T-helper 2 cell (primary cell): ENCODE measurements at places on chromosomes 4 and X.

GRCh38 chr4:2886622-2887021 lies 43.0 kb downstream of the ADD1 start:
- no peak for DNase-seq

- no peak for DNase-seq
These were observed 102.3 kb downstream of the LARP1B start for GRCh38 chr4:128163177-128164117.

GRCh38 chrX:5726224-5726623 lies 502.4 kb downstream of the NLGN4X start:
- no peak for DNase-seq

DNA sequence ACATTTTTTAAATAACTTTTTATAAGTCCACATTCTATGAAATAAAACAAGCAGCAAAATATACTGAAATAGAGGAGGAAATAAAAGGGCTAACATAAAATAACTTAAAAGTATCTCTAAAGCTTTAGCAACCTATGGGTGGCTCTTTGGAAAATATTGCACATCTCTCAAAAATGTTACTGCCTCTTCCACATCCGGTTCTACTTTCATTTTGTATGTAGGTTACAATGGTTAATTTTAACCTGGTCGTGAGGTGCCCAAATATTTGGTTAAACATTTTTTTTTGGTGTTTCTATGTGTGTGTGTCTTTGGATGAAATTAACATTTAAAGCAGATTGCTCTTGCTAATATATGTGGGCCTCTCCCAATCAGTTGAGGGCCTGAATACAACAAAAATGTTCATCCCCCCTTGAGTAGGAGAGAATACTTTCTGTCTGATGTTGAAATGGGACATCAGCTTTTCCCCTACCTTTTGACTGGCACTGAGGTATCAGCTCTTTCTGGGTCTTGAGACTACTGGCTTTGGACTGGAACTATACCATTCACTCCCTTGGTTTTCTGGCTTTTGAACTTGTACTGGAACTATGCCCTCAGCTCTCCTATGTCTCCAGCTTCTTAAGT lies 353.0 kb downstream of the ADAM29 start:
- no peak for DNase-seq

GRCh38 chrX:152177497-152178269 lies 39.3 kb upstream of the MAGEA10 start:
- DNase-seq = no peak

DNA sequence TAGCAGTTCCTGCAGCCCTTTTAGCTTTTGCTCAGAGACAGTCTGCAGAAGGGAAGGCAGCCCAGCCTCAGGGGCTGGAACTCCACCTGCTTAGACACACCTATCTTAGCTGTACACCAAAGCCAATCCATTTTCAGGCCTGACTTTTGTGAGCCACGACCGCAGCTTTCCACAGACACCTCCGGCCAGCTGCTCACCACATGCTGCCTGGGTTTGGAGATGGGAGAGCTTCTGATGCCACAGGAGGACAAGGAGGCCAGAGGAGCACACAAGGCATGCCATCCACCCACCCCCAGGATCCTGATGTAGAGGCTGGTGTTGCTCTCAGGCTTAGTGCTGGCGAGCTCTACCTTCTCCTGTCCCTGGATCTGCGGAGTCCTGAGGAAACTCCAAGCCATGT lies 141.8 kb upstream of the NALF2 start:
- no peak for DNase-seq

DNA sequence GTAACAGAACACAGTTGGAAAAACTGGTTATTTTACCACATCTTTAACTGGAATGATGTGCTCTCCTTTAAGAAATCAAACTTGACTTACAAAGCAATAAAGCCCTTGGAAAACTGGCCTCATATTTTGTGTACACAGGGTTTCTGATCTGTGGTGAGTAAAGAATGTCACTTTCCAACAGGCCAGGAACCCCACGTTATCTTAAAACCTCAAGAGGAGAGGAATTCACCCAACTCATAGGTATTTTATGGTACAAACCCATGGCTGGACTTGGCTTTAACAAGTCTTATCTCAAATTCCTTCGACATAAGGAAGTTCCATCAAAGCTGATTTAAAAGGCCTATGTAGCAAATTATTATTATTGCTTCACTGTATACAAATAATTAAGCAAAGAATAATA lies 1735.1 kb downstream of the PCDH7 start:
- no peak for DNase-seq

GRCh38 chrX:155673338-155673737 lies 60.6 kb upstream of the TMLHE start:
- no peak for DNase-seq

GRCh38 chr4:132865458-132865857 lies 283.6 kb upstream of the PCDH10 start:
- no peak for DNase-seq

- DNase-seq = no peak
These were observed 2.7 kb downstream of the SLC38A5 start for GRCh38 chrX:48467281-48467761.

GRCh38 chr4:176780995-176781738 lies 11.6 kb downstream of the VEGFC start:
- no peak for DNase-seq

DNA sequence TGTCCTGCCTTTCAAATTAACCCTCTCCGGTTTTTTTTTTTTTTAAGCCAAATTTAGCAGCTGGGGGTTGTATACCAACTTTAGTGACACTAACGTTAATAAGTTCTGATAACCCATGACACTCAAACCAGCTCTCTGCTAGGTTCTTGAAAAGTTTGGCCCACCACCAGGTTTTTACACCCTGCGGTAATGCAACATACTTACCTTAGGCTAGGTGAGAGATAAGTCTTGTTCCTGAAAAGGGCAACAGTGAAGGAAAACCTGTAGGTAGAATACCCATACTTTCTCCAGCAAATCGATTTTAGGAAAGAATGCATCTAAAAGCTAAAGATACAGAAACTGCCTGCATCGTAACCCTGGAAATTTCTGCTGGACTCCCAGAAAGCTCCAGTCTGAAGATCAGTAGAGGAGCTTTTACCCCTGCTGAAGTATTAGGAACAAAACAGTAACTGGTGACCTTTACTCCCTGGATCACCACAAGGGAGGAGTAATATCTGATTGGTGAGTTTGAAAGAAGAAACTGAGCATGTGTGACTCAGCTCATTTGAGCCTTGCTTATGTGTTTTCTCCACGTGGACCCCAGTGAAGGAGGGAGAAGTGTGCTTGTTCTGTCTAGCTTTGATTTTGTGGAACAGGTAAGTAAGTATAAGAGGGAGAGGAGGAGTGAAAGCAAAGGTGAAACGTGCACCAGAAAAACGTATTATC lies 34.4 kb upstream of the COX18 start:
- DNase-seq = no peak

DNA sequence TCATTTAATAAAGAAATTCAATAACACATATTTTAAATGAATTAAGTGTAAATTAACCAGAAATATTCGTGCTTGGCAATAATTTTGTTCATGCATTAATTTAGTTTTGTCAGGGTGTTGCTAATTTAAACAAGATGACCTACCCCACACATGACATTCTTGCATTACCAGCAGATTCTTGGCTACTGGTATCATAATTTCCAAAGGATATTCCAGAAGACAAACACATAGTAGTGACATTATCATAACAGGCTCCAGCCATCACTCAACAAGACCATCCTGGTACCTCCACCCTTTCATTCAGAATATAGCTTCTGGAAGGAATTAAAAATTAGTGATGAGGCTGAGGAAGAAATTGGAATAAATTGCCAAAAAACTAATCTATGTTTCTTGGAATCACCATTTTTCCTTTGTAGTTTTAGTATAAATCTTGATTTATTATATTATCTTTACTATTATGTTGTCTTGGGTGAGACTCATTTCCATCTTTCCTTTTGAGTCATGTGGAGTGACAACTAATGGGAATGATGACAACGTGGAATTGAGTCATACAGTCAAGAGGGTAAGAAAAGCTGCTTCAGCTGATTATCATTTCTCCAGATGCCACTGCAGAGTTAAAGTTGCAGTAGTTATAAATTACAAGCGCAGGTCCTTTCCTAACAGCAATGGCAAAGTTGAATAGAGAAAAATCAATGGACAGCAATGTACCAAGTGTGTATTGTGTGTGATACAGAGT lies 30.9 kb upstream of the HHIP start:
- no peak for DNase-seq

GRCh38 chr4:62644372-62644771 lies 1444.2 kb downstream of the ADGRL3 start:
- DNase-seq = no peak

DNA sequence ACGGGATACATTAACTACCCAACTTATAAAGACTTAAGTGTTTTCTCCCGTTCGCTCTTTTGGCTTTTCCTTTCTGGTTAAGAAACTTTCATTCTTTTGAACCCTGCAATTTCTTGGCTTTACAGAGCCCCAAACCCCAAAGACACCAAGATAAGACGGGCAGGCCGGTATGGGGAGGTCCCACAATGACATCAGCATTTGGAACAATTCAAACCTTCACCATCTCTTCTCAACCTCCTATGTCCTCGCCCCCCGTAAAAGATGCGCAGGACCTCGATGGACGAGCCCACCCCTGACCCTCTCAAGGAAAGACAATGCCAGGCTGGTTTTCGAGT lies 999 bp downstream of the ZNF518B start:
- DNase-seq = no peak

DNA sequence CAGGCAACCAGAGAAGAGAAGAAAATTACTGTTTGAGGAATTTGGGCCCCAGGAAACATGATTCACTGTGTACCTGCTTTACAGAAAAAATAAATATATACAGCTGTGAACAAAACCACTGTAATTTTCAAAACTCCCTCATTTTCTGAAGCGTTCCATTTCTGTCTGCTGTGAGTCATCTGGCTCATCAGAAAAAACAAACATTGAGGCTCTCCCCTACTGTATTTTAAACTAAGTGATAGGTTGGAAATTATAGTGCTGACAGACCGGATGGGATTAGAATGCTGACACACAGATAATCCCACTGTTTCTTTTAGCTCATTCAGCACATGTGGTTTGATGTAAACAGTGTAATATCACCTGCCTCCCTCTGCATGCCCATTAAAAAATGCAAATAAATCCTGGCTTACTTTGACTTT lies 847.0 kb downstream of the TRIML1 start:
- no peak for DNase-seq

DNA sequence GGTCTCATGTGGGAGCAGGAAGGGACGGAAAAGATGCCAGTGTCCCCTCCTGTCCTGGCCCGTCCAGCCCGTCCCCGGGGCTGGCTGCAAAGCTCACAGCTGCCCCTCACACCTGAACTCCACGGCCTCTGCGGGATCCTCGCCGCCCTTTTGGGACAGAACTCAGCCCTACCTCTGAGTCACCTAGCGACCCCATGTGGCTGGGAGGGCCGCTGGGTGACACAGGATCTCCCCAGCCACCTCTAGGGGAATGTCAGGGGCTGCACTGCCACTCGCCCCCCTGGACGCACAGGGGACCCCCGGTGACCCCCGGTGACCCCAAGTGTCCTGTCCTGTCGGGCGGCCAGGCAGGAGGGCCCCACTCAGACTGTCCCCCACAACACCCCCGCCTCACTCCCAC lies 748 bp downstream of the FAM9B start:
- DNase-seq = no peak

DNA sequence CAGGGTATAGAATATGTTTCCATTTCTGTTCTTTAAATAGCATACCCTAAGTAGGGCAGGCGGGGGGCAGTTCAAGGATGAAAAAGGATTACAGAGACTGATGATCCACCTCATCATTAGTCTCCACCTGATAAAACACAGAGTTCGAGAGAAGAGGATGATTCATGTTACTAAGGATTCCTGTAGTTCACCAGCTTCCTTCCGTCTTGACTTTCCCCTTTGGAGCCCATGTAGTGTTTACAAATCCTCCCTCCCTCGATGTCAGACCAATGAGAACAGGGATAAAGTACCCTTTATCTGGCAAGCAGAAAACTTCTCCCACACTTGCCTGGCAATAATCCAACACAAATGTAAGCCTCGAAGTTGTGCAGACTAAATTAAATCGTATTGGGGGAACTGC lies 526.3 kb upstream of the FAM241A start:
- no peak for DNase-seq

DNA sequence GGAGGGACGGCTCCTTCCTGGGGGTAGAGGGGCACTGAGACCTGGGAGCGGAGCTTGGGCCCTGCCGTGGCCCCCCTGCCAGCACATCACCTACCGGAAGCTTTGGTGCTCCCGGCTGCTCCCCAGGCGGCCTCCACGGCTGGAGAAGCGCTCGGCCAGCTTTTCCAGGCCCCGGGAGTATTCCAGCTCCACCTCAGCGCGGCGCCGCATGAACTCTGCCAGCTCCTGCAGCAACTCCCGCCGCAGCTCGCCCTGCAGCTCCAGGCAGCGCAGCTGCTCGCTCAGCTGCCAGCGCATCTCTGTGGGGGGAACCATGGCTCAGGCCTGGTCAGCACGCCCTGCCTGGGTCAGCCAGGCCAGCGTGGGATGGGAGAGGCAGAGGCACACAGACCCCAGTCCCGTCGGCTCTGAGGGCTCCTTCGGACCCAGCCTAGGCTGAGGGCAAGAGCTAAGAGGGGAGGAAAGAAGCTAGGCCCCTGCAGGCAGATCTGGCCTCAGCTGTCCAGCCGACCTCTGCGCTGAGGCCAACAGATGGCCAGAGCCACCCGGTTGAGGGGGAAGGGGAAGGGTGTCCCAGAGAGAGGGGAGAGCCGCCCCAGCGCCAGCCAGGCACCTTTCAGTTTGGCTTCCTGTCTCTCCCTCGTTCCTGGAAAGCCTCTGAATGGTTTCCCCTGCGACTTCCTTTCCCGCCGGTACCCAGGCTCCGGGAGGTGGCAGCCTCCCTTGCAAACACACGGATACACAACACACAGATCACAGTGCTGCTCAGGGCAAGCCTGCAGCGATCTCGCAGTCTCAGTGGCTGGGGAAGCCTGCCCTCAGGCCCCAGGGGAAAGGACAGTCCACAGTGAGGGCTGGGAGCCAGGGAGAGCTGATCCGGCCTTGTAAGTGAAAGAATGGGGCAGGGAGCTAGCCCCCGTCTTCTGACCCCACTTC lies 4.3 kb downstream of the ARHGAP4 start:
- DNase-seq = no peak

DNA sequence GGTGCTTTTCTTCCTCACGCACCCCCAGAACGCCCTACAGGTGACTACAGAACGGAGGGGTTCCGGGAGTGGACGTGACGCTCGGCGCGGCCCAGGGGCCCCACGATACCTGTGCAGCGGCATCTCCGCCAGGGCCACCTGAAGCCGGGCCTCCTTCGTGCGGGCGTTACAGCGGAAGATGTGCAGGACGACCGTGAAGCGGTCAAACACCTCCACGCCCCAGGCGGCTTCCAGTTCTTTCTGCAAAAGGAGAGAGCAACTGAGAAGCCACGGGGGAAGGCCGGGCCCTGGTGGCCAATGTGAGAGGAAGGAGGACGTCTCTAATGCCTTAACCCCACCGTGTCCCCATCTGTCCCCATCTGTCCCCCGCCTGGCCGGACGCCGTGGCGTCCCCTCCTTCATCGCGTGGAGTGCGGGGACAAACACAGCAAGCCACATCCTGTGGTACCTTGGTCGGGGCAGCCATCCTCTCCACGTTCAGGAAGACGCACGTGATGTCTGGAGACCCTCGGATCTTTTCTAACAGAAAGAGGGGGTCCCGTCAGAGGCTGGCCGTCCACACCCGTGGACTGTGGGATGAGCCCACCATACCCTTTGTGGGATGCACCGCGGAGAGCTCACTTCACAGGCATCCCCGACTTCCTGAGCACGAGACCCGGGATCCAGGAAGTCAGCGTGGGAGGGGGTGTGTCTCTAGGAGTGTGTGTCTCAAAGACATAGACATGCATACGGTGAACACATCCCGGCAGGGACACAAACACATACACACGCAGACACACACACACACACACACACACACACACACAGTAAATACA lies 3.6 kb downstream of the GTPBP6 start:
- no peak for DNase-seq

GRCh38 chr4:57494821-57495220 lies 384.6 kb upstream of the IGFBP7 start:
- no peak for DNase-seq
